ENCODE measurements at places on chromosomes 3 and 15.

GRCh38 chr3:4533489-4534443, 40.6 kb downstream of the ITPR1 start:
- DNase-seq = no peak

DNA sequence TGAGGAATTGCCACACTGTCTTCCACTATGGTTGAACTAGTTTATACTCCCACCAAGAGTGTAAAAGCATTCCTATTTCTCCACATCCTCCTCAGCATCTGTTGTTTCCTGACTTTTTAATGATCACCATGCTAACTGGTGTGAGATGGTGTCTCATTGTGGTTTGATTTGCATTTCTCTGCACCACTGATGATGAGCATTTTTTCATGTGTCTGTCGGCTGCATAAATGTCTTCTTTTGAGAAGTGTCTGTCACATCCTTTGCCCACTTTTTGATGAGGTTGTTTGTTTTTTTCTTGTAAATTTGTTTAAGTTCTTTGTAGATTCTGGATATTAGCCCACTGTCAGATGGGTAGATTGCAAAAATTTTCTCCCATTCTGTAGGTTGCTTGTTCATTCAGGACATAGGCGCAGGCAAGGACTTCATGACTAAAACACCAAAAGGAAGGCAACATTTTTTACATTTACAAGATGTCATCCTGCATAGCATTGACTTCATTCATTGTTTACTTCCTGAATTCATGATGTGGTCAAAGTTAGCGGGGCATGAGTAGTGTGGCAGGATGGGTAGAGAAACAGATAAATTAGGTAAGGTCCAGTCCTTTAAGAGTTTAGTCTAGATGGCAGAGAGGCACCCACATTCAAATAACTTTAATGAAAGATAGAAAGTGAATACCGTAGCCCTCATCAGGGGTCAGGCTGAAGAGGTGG, 45.1 kb upstream of the LPP start:
- DNase-seq = no peak

DNA sequence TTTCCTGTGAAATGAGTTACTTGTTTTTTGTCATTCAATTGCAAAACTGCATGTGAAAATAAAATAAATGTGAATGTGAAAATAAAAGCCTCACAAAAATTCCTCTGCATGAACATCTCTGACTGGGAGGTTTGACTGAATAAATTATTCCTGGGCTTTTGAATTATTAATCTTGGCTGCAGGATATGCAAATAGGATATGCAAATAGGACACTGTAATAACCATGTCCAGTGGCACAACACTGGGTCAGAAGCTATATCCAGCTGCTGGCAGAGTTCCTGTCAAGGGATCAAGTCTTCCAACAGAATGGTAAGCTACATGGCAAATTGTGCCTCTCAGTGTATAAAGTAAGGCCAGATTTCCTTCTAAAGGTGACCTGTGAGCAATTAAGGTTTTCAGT, at the start of gene SUCNR1:
Gene SUCNR1, plus strand, starts transcription at position 246 of the 400 bp plus-strand sequence. CDS start 6,250 bp downstream, outside the sequence.
- DNase-seq = no peak

DNA sequence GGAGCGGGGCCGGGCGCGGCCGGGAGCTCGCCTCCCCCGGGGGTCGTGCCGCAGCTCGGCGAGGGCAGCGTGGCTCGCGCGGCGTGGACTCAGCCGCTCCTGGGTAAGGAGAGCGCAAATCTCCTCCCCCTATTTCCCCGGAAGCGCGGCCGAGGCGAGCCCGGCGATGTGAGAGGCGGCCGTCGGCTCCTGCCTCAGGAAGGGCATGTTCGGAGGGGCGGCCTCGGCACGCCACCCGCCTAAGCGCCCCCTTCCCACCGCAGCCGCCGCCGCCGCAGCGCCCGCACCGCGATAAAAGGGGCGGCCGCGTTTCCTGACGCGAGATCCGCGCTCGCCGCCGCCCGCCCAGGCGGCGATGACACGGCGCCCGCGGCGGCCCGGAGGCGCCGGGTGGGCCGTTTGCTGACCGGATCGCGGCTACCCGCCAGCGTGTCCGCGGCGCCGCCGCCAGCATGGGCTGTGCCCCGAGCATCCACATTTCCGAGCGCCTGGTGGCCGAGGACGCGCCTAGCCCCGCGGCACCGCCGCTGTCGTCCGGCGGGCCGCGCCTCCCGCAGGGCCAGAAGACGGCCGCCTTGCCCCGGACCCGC, at the start of gene PDE8A:
Gene PDE8A, plus strand, starts transcription at position 146 of the 590 bp plus-strand sequence. Its CDS starts 307 bp downstream, at position 453.
- DNase-seq = no peak

DNA sequence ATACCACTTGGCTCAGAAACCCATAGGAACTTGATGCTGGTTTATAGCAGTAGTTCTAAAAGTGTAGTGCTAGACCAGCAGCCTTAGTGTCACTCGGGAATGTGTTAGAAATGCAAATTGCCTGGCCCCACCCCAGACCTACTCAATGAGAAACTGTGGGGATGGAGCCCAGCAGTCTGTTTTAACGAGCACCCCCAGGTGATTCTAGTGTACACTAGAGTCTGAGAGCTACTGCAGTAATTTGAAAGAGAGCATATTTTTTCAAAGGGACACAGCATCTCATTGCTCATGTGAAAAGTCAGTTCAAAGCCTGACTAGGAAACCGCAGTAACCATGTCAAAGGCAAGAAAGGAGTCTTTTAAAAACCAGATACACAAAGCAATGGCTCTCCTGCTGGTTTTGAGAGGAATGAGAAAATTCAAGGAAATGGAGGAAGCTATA, 313.4 kb downstream of the SQOR start:
- DNase-seq = no peak

DNA sequence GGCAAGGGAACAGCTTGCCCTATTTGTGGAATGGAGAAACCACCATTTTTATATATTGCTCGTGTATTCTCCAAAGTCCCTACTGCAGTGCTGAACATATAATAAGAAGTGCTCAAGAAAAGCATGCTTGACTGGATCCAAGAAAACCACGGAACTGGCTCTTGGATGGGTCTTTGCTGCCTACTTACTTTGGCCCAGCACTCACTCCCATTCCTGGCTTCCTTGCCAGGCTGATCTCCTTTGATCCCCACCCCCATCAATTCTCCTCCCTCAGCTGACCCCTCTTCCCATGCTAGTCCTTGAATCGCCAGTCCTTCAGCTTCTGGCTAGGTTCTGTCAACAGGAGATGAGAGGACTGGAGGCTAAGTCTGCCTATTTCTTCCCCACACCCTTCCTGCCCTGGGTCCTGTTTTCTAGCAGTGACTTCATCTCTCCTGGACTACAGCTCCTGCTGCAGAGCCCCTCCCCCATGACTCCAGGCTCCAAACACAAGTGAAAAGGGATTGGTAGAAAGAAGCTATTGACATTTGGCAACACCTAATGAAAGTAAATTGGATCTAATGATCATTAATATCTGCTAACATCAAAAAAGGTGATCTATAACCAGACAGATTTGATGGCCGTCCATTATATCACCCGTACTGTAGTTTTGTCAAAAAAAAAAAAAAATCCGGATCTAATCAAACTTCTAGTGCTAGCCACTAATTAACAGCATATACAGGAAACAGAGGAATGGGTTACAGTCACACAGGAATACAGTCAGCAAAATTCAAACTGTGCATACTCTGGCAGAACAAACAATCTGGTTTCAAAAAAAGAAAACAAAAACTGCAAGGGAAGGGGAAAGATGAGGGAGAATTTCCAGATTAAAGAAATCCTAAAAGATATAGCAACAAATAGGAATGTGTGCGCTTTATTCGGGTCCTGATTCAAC, 7.8 kb downstream of the FAM240A start:
- no peak for DNase-seq

DNA sequence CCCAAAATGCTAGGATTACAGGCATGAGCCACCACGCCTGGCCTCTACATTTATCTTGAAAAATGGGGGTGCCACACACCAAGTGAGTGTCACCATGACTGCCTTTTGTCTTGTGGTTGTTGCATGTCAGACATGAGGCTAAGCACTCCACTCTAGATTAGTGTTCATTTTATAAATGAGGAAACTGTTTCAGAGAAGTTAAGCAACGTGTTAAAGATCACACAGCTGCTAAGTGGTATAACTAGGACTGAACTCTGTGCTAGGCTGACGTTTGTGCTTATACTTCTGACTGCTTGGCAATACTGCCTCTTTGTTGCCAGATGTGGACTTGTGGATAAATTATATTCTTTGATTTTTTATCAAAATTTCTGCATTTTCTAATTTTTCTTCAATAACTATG, 50.8 kb upstream of the SMAD6 start:
- no peak for DNase-seq

GRCh38 chr15:45903283-45903682, 268.5 kb downstream of the SQOR start:
- DNase-seq = no peak

DNA sequence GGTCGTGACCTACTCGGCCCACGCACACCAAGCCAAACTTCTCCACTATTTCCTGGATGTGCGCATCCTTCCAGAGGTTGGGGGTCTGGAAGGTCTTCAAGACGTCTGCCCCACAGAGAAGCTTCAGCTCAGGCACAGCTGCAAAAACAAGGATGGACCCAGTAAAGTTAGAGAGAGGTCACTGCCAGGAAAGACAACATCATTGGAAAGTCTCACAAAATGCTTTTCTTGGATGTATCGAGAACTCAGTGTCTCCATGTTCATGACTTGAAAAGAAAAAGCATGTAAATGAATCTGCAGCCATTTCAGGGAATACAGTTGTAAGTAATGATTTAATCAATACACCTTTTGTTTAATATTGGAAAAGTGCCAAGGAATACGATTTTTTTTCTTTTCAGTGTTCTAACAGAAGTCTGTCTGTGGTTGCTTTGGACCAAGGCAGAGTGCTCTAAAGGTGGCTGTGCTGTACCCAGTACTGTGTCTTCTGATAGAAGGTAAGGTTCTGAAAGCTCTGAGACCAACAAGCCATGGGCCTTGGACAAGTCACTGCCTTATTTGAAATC, 21.8 kb upstream of the RBP1 start:
- no peak for DNase-seq

DNA sequence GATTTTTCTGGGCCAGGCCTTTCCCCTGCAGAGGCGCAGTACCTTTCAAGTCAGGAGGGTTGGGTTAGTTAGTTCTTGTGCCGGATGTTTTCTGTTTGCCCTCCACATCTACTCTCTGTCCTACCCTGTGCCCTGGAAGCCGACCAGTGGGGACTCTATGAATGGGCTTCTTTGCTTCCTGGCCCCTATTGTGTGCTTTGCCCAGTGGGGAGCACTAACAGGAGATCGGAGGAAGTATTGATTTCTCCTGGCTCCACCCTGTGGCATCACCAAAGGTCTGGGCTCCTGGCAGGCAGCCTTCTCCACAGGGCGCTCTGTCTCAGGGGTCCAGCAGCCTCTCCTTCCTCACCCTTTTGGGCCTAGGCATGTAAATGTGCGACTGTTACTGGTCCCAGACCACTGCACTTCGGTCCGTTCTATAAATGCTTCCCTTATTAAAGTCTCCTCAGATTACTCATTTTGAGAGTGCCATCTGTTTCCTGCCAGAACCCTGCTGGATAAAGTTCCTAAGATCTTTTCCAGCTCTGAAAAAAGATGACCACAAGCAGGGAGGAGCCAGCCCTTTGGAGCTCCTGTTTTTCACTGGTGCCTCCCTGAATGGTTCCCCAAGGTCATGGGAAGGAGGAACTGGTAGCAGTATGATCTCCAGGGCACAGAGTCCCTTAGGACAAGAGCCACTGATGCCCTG, 44.5 kb downstream of the CTDSPL start:
- DNase-seq = peak; percentile 9

- no peak for DNase-seq
Measured at GRCh38 chr15:75738014-75738646, 25.5 kb upstream of the CSPG4 start.

DNA sequence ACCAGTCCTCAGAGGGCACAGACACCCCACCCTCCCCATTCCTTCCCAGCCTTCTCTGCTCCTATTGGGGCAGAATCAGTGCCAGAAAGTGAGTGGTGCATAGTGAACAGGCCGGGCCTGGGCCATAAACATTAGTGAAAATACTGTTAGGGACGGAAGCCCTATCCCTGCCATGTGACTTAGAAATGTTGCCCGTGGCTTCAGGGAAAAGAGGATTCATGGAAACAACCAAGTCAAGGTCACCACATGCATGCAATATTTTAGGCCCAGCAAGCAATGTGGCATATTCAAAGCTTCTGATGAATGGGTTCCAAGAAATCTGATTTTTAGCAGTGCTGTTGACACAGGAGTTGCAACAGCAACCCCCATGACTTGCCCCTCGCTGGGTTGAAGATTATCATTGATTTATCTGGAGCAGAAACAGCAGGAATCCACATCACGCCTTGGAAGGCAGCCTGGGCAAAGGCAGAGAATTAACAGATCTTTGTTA, 52.3 kb downstream of the CCNL1 start:
- DNase-seq = no peak

- peak; percentile 24 for DNase-seq
Measured at GRCh38 chr3:3200632-3201212, 21.2 kb upstream of the CRBN start.

- DNase-seq = peak; percentile 1
Measured at GRCh38 chr3:130316169-130316568, 29.3 kb upstream of the COL6A5 start.

- no peak for DNase-seq
Measured at GRCh38 chr15:90126022-90126421, 23.8 kb upstream of the IDH2 start.

DNA sequence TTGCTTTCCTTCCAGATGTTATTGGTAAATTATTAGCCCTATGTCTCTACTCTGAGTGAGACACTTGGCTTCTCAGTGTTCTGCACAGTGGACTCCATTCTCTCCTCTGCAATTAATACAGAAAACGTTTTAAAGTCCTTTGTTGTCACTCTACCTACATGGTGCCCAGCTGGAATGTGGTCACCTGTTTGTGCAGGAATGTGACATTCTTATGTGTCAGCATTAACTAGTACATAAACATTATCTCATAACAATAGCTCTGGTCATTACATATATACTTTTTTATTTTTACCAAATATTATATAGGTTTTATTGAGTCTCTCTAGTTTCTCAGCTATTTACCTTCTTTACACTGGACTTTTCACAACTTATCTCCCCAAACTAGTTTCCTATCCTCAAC, 147.0 kb upstream of the KCNMB2 start:
- DNase-seq = no peak

DNA sequence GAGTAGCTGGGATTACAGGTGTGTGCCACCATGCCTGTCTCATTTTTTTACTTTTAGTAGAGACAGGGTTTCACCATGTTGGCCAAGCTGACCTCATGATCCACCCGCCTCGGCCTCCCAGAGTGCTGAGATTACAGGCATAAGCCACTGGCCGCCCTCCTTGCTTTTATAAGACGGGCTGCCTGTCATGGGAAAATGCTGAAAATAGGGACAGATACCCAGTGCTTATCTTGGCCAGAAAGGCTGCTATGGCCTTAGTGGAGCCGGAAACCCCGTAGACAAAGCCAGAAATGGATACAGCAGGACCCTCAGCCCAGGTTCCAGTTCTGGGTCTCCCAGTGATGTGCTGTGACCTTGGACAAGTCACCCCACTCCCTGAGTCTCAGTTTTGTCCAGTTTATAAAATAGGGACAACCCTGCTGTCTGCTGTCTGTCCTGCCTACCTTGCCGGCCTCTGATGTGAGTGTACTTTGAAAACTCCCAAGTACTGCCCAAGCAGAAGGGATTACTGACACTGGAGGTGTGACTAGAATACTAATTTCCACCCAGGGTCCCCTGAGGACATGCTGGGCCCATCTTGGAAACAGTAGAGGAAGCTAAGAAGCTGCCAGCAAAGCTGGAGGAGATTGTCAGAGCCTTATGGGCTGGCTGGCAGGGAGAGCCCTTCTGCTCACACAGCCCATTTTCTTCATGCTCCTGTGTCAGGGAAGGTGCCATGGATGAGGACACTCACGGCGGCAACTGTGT, 59.6 kb downstream of the BDH1 start:
- DNase-seq = no peak
